ENCODE measurements at places on chromosomes 12 and 14. TPM values are rescaled to one million over a fixed set of nuclear protein-coding genes. Genes with fewer than 3 reads are reported as not detected.

Gene LBHD2
- total RNA-seq: 6.3 TPM

Gene FAM186B
- total RNA-seq: 0.48 TPM

Gene PLEKHD1
- total RNA-seq: not detected

Gene SINHCAF
- total RNA-seq: 15.8 TPM

Gene KRT74
- total RNA-seq: not detected

Gene TMEM119
- total RNA-seq: 10.4 TPM

Gene KCNA1
- 2.2 TPM for total RNA-seq

Gene C12orf56
- total RNA-seq: not detected

Gene ADCY6
- 51.7 TPM for total RNA-seq

Gene SDR9C7
- total RNA-seq: not detected

Gene MMP19
- total RNA-seq: 35.0 TPM

Gene DHRS2
- 0.24 TPM for total RNA-seq

Gene BMAL2
- total RNA-seq: 1.2 TPM

GRCh38 chr12:53966085-53966384, 6.9 kb upstream of the HOXC11 start:
- no peak for DNase-seq

DNA sequence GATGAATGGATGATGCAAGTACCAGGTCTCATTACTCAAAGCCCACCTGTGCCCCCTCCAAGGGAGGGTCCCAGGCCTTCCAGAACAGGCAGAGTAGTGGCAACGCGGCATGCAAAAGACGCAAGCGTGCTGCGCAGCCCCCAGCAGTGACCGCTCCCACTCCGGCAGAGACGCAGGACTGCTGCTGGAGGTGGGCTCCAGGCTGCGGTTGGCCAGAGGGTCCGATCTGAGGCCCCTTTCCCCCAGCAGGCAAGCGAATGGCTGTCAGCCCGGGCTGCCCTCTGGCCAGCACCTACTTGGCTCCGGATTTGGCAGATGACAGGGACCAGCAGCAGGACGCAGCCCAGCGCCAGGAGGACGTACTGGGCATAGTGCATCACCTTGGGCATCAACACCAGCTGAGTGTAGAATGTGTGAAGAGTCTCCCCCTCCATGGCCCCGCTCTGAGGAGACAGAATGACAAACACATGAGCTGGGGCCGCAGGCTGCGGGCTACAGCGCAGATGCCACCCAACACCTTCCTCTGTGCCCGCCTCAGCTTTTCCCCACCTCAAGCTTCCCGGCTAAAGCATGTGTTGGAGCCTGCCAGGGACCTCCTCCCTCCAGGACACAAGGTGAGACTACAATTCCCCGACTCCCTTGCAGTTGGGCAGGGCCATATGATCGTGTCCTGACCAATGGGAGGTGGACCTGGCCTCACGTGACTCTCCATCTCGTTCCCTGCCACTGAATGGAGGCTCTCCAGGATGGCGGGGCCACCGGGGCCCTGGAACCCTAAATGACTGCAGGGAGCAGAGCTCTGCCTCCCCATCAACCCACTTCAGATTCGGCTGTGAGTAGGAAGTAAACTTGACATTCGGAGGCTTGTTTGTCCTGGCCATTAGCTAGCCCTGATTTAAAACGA, 77.4 kb downstream of the SCARB1 start:
- peak; percentile 75 for DNase-seq

DNA sequence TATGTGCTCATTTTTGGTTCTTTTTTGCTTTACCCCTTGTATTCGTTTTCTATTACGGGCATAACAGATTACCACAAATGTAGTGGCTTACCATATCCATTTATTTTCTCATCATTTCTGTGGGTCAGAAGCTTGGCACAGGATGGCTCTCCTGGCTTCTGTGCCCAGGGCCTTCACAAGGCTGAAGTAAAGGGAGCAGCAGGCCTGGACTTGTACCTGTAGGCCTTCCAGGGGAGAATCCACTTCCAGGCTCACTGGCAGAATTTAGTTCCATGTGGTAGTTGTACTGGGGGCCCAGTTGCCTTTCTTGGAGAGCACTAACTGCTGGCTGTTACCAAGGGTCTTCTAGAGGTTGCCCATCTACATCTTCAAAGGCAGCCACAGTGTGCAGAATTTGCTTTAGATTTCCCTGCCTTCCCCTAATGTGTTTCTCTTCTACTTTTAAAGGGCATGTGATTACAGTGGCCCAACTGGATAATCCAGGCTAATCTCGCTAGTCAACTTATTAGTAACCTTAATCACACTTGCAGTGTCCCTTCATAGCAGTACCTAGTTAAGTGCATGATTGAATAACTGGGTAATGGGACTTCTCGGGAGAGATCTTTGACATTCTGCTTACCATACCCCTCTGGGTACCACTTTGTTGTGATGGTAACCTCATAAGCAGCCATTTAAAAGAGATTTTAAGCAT, 67.0 kb downstream of the CRADD start:
- no peak for DNase-seq

DNA sequence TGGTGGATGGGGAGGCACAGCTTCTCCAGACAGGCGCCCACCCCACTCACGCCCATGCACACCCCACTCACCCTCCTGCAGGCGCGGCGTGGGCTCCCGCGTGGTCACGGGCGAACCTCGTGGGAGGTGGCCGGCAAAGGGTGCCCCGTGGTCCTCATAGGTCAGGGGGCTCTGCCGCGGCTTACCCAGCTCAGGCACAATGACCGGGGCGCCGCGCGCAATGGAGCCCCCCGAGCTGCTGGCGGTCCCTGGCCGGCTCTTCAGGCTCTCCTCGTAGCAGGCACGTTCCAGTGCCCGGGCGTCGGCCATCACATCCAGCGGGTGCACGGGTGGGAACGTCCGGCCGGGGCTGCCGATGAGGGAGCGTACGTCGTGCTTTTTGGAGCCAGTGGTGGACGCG, 49.6 kb downstream of the RFLNA start:
- no peak for DNase-seq

DNA sequence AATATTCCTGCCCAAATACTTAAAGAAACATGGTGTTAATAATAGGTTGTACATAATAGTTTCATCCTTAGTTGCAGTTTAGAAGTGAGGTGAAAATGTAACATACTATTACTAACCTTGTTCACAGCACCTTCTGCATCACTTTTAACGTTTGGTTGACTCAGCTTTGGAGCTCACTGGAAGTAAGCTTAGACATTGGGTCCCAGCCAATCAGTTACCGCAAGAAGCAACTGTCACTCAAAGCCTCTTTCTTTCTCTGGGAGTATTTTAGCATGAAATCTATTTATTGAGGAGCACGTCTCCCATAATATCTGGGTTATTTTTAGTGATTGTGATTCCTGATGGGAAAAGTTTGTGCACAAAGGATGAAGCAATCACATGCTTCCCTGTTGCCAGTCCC, 472.6 kb downstream of the SNAPC1 start:
- DNase-seq: no peak

DNA sequence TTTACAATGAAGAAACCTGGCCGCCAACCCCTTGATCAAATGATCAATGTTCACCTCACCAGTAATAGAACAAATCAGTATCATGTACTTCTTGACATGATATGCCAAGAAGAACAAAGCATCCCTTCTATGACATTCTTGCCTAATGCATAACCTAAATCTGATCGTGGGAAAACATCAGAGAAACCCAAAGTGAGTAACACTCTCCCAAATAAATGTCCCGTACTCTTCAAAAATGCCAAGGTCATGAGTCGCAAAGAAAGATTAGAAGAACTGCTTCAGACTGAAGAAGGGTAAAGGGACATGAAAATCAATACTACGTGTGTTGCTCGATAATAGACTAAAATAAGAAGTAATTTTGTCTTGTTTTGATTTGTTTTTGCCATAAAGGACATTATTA, 11.4 kb upstream of the SLC25A3 start:
- DNase-seq: no peak

GRCh38 chr12:89250213-89250612, 102.1 kb downstream of the DUSP6 start:
- no peak for DNase-seq

DNA sequence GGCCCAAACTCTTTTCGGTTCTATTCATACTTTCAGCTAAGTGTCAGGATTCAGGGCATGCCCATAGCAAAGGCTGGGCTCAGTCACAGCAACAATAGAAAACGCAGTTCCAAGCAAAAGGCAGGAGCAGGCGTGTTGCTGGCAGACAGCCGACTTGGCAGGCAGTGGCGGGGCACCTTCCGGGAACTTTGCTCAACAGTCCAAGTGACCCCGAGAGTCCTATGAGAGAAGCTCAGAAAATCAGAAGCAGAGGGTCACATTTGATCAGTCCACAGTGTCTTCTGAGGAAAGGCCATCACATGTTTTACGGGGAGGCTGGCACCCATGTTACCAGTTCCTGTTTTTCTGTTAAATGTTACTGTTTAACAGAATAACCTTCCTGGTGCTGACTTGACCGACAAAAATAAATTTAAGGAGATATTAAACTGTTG, 115.0 kb downstream of the DACT1 start:
- peak; percentile 37 for DNase-seq

DNA sequence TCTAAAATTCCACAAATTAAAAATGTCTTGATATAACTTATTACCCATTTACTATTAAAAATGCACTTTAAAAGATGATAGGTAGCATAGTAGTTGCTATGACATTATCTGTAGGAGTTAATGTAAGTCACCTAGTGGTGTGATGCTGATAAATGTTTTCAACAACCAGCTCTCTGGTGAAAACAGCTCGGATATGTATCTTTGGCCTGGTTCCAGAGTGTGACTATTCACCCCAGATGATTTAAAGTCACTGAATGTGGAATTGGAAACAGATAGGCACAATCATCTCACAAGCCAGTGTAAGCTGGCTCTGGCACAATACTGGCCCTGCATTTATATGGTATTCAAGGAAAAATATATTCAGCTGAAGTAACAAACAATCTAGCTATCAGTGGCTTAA, 9.2 kb upstream of the CCDC196 start:
- DNase-seq: no peak

DNA sequence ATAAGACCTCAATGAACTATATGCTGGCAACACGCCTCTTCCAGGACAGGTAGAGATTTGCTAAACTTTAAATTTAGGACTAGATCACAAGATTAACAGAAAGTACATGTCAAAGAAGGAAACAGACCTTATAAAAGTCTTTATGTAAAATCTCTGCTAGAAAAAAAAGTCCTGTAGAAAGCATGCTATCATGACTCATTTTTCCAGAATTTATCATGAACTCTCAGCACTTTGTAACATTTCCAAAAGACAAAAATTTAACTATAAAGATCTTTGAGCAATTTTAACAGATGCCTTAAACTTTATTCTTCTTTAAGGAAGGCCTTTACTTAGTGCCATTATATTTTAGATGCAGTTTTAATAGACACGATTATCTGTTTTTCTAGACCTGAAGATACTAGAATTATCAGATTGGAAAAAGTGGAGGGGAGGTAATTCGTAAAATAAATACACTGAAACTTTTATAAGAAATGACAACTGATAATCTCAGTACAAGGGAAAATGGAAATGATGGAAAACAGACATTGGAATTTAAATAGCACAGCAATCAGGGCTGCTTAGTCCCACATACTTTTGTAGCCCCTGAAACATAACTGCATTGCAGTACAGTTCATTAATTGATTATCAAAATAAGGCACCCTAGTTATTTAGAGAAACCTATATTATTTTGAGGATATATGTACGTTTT, 92.0 kb downstream of the TTLL5 start:
- DNase-seq: no peak

DNA sequence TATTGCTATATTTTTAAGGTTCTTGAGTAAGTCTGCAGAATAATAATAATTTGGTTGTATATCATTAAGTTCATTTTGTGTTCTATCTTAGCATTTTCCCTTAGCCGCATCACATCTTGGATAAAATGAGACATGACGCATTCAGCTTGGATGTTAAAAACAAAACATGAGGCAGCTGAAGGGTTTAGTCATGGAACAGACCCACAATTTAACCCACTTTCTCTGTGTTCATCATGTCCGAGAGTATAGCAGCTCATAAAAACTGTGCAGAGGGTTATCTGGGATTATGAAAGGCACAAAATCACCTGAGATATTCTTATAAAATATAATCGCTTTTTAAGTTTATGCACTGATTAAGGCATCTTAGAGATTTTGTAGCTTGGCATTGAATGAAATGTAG, 219.3 kb downstream of the TRHDE start:
- DNase-seq: no peak

- DNase-seq: no peak
Measured at GRCh38 chr14:102584871-102585869, 7.3 kb upstream of the RCOR1 start.

- no peak for DNase-seq
Measured at GRCh38 chr12:66140731-66141130, 10.2 kb upstream of the LLPH start.

DNA sequence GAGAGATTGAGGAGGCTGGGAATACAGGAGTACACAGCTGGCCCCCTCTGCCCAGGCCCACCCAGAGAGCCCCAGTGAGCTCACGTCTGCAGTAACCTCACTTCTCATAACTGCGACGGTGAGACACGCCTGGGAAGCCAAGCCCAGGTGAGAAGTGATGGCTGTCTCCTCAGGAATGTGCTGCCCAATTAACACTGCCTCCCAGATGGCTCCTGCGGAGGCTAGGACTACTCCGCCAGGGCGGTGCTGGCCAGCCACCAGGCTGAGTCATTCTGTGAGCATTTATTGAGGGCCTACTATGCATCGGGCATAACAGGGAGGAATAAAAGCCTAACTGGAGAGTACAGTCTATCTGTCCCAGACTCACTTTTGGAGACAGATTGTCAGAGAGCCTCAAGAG, 9.3 kb upstream of the TMEM106C start:
- no peak for DNase-seq

GRCh38 chr14:96911499-96912149, 114.4 kb downstream of the VRK1 start:
- DNase-seq: no peak

DNA sequence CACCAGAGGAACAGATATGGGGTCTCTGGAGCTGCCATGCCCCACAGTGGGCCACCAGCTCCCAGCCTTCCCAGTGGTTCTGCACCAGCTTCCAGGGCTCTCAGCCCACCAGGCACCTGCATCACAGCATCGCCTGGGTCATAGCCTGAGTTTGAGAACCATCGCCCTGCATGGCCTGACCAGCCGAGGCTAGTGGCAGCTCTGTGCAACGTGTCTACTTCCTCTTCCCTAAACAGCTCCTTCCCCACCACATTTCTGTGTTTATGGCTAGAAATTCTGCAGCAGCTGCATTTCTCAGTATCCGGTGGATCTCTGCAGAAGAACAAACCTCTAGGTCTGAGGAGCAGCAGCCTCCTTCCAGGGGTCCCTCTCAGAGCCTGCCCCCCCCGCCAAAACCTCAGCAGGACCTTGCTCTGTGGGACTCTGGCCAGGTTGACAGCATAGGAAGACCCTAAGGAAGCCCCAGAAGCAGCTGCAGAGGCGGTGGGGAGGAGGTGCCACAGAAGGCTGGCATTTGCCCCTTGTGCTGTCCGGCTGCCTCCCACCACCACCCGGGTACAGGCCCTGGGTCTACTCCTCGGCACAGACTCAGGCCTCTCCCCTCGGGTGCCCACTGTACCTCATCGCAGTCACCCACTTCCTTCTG, 47.7 kb downstream of the PSMA6 start:
- DNase-seq: no peak

DNA sequence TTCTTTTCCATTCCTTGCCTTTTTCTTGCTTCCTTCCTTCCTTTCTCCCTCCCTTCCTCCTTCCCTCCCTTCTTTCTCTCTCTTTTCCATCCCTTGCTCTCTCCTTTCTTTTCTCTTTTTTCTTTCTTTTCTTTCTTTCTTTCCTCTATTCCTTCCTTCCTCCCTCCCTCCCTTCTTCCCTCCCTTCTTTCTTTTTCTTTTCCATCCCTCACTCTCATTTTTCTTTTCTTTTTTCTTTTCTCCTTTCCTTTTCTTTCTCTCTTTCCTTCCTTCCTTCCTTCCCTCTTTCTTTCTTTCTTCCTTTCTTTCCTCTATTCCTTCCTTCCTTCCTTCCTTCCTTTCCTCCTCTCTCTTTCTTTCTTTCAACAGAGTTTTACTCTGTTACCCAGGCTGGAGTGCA, 35.1 kb upstream of the PPP4R3A start:
- DNase-seq: no peak
